ENCODE measurements at places on chromosomes 1 and 21. TPM values are rescaled to one million over a fixed set of nuclear protein-coding genes. Genes with fewer than 3 reads are reported as not detected.

- H3K27me3 ChIP-seq, result no peaks in the 10 kb centered on the region
- H3K27ac ChIP-seq, result no peak overlapping the region
- H3K4me1 ChIP-seq, result peaks cover 11% of the 10 kb centered on the region
- no peaks in the 10 kb centered on the region for H3K36me3 ChIP-seq
- no peak for DNase-seq
These were observed 90.4 kb downstream of the KCNN3 start for GRCh38 chr1:154779551-154780189.

- H3K27ac ChIP-seq, result no peak overlapping the region
- DNase-seq, result no peak
- no peak overlapping the region for H3K4me3 ChIP-seq
- no peaks in the 10 kb centered on the region for H3K27me3 ChIP-seq
- H3K36me3 ChIP-seq, result no peaks in the 10 kb centered on the region
- H3K4me1 ChIP-seq, result no peaks in the 10 kb centered on the region
These were observed 64.7 kb downstream of the MPZL1 start for GRCh38 chr1:167786502-167786901.

- peaks cover 10% of the 10 kb centered on the region for H3K36me3 ChIP-seq
- H3K4me1 ChIP-seq, result peaks cover 47% of the 10 kb centered on the region
- H3K27ac ChIP-seq, result peak overlapping the region; percentile 47
- H3K4me3 ChIP-seq, result no peak overlapping the region
- DNase-seq, result peak; percentile 28
These were observed 2.7 kb downstream of the IL10RB start for GRCh38 chr21:33268737-33269441.

- peaks cover 23% of the 10 kb centered on the region for H3K27me3 ChIP-seq
- H3K36me3 ChIP-seq, result no peaks in the 10 kb centered on the region
- H3K4me1 ChIP-seq, result peaks cover 17% of the 10 kb centered on the region
- no peak overlapping the region for H3K27ac ChIP-seq
- H3K4me3 ChIP-seq, result no peak overlapping the region
These were observed 576 bp downstream of the CCN1 start for GRCh38 chr1:85580872-85581801.

The MYBPHL gene
- not detected for total RNA-seq
